NCI-H226 (cell line): ENCODE measurements at places on chromosomes 7 and 10.

GRCh38 chr7:22733761-22734160 lies 6.8 kb downstream of the IL6 start:
- no peak for DNase-seq

GRCh38 chr7:148507787-148508186 lies 82.8 kb upstream of the C7orf33 start:
- no peak for DNase-seq

DNA sequence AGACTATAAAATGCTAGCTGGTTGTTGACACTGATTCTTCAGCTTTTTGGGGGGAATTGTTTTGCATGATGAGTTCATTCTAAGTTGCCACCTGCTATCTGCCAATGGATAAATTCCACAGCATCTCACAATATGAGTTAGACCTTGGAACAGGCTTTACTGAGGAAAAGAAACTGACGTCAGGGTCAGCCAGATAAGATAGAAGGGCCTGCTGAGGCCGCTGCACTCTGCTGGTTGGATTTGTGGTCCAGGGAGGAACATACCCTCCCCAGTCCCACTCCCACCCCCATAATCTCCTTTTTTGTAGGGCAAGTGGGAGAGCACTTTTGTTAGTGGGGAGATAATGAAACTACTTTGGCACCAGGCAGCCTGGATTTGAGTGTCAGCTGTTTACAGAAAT lies 110.6 kb upstream of the PRR15 start:
- no peak for DNase-seq

DNA sequence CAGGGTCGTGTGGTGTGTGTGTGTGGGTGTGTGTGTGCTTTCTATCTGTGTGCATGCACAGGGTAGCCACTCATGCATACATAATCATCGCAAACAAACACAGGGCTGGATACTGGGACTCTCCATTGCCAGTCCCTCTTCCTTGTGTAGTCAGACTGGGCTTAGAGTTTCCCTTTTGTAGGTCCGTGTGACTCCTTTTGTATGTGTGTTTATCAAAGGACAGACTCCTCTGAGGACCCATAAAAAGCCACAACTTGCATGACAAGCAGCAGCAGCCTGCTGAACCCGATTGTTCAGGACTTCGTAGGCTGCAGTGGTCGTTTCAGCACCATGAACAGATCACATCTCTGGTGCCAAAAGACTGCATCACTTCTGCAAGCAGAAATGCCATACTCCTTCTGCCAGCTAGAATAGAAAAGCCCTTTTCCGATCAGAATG lies 895 bp downstream of the VSTM2A start:
- no peak for DNase-seq

- no peak for DNase-seq
Observed at GRCh38 chr10:98878418-98878817, 357.2 kb downstream of the HPSE2 start.

GRCh38 chr10:51162002-51162401 lies 87.7 kb downstream of the PRKG1 start:
- DNase-seq, result no peak

DNA sequence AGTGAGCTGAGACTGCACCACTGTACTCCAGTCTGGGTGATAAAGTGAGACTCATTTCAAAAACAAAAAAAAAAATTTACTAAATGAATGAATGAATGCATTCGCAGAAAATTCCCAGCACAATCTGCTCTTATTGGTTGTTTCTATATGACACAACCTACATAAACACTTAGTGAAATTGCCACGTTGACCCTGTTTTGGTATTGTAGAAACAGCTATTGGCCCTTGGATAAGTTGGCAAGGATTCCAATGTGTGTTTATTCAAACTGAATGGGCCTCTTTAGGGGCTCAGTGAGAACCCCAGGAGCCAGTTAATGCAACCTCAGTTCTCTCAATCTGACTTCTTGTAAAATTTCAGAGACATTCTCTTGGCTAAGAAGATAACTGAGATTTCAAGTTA lies 66.0 kb downstream of the HHEX start:
- no peak for DNase-seq

DNA sequence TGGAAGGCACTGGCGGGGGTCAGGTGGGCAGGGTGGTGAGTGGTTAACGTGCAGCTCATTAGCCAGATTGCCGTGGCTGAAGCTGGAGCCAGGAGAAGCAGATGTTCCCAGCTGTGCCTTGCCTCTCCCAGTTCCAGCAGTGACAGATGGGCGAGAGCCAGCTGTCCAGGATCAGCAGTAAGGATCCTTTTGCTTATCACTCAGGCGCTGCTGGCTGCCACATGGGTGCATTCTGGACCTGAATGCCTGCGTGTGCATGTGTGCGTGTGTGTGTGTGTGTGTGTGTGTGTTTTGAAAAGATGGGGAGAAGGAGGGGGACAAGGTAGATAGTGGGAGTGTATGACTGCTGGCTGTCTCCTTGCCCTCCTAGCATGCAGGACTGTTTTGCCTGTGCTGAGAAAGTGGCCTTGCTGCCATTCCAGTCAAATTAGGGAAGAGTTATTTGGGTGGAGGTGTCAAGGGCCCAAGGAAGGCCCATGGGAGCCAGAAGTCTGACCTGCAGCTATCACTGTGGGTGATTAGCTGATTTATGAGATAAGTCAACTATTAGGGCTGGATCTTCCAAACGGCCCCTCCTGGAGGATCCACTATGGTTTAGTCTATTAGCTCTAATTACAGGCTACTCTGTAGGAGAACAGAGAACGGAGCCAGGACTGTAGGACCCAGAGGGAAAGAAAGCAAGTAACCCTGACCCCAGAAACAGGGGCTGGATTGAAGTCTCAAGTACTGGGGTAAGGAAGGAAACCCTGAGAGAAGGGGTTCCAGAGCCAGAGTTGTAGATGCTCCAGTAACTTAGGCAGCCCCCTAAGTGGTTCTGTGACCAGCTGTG lies 3.3 kb downstream of the EPHA1 start:
- DNase-seq, result no peak

- DNase-seq, result no peak
Observed at GRCh38 chr7:108802650-108803049, 233.0 kb downstream of the DNAJB9 start.

DNA sequence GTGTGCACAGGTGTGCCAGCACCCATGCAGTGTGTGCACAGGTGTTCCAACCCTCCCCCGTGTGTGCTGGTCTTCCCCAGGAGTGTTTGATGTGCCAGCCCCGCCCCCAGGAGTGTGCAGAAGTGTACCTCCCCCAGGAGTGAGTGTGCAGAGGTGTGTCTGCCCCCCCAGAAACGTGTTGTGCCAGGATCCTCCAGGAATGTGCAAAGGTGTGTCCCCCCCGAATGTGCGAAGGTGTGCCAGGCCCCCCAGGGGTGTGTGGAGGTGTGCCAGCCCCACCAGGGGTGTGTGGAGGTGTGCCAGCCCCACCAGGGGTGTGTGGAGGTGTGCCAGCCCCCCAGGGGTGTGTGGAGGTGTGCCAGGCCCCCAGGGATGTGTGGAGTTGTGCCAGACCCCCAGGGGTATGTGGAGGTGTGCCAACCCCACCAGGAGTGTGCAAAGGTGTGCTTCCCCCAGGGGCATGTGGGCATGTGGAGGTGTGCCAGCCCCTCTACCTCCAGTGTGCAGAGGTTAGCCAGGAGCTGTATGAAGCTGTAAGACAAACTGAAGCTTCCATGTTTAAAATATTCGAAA lies 33.2 kb downstream of the CHST15 start:
- no peak for DNase-seq

- no peak for DNase-seq
Observed at GRCh38 chr10:125608474-125608873, 74.5 kb downstream of the TEX36 start.

DNA sequence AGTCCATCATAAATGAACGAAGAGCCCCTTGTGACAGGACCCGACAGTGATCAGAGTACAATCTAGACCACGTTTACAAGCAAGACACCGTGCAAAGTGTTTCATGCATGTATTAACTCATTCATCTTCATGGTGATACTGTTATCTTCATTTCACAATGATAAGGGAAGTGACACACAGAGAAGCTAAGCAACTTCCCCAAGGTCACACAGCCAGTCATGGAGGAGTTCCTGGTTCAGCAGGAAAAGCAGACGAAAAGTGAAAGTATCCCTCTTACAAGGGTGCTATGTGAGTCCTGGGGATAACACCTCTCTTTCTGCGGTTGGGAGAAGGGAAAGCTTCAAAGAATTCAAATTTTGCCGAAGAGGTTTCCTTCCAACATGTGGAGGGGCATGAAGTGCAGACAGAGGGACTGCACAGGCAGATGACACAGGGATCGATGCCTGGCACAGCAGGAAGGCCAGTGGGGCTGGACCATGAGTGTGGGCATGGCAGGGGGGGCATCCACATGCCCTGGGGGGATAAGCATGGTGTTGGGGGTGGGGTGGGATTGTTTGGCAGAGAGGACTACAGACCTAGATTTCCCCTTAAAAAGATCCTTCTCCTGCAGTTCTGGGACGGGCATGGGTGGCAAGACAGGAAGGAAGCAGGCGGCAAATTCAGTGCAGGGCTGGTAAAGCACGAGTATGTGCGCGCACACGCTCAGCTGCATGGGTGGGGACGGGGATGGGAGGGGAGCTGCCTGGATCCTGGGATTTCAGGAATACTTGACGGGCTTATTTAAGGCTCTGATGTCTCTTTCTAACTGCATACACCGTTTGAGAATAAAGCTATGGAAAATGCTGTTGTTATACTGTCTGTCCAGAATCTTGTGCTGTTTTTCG lies 33.5 kb upstream of the DDC start:
- DNase-seq, result no peak

DNA sequence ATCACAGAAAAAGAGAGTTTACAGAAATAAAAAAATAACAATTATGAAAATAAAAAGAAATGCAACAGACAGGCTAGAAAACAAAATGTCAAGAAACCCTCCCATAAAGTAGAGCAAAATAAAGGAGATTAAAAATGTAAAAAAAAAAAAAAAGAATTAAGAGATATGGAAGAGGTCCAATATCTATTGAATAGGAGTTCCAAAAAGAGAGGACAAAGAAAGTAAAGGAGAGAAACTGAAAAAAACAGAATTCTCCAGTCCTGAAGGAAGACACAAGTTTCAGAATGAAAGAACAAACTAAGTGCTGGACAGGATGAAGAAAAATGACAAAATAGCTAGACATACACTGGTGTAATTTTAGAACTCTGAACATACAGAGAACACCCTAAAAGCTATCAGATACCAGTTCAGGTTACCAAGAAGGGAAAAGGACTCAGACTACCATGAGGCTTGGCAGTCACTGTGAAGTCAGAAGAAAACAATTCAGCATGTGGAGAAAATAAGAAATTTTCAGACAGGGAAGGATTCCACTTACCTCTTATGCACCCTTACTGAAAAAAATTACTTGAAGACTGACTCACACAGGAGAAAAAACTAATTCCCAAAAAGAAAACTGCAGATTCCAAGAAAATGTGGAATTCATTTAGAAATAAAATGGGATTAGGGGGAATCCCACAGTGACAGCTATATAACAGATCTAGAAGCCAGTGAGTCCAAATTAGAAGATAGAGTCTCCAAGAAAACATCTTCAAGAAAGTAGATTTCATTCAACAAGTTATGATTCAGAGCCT lies 40.4 kb upstream of the ABLIM1 start:
- no peak for DNase-seq

- peak; percentile 26 for DNase-seq
Observed at GRCh38 chr7:130493275-130493873, 1.5 kb downstream of the MEST start.

DNA sequence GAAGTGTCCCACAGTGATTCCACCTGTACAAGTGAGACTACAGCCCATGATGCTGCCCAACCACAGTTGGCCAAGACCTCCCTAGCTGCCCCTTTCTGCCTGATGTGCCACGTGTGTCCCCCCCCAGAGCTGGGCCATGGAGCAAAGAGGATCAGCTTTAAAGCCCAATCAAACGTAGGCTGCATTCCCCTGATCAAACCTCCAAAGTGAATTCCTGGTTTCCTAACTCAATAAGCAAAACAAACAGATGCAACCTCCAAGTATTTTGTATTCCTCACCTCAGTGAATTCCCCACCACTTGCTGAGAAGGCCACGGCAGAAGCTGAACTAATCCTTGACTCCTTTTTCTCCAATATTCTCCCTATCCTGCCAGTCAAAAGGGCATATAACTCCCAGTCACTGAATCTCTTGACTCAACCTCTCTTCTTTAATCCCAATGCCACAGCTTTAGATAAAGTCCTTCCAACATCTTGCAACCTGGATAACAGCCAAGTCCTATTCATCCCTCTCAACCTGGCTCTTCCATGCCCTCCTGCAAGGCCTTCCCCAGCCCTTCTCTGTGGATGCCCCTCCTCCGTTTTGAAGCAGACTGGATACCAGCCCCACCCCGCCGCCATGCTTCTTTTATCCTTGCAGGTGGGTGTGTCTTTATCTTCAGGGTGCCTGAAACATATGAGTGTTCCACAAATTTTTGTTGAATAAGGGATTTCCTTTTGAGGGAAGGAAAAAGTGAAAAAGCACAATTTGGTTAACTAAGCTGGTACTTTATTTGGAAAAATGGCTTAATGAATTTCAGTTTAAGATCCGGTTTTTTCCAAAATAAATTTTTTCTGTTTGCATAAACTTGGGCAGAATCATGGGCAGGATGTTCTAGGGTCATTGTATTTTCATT lies 285.2 kb upstream of the MKLN1 start:
- peak; percentile 20 for DNase-seq

- DNase-seq, result peak; percentile 93
Observed at GRCh38 chr7:191981-192649, at the start of gene FAM20C. Gene FAM20C (plus strand): TSS chr7:192571. CDS start chr7:193200, 629 bp downstream.

DNA sequence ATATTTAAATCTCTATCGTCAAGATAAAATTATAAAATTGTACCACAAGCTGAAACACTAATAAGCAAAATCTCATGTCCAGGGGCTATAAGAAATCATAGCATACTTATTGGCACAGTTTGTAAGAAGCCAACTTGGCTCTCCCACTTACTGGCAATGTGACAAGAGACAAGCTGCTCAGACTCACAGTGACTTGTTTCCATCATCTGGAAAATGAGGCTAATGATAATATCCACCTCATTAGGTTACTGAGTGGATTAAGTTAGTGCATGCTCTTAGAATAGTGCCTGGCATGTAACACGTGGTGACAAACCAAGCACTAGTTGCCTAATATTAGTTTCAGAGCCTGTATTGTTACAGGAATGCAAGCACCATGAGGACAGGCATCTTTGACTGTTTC lies 234.4 kb downstream of the GLI3 start:
- no peak for DNase-seq

DNA sequence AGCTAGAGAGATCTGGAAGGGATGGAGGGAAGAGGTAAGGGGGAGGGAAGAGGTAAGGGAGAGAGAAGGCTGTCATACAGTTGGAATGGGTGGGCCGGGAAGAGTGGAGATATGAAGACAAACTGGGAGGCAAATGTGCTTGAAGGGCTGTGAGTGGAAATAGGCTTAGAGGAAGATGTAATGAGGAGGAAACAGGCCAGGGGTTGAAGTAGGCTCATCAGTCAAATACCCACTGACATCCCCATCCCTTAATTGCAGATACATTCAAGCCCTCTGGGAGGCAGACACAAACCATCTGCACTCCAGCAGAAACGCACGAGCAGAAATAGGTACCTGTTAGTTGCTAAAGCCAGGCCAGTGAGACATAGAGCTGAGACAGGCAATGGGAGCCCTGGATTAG lies 2.1 kb downstream of the SYNPO2L start:
- DNase-seq, result peak; percentile 68

DNA sequence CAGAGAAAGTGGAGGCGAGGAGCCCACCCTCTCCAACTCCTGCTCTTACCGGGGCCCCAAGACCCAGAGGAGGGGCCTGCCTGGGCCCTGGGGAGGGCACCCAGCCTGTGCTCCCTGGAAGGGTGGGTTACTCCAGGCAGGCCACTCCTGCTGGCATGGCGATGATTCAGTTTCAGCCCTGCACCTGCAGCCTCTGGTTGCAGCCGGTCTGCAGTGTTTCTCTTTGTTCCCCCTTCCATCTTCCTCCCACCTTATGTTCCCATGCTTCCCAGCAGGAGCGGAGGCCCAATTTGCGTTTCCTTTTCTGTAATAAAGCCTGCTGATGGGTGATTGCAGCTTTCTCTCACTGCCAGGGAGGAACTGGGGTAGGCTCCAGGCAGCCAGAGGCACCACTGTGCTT lies 53.2 kb upstream of the FAM20C start:
- DNase-seq, result no peak
